ENCODE measurements at places on chromosomes 1 and 21.

GRCh38 chr1:94527447-94528031, 14.0 kb downstream of the F3 start:
- no peak for DNase-seq
- no peak overlapping the region for H3K4me3 ChIP-seq
- H3K27ac ChIP-seq, result no peak overlapping the region
- H3K4me1 ChIP-seq, result no peaks in the 10 kb centered on the region
- no peaks in the 10 kb centered on the region for H3K27me3 ChIP-seq
- H3K36me3 ChIP-seq, result peaks cover 12% of the 10 kb centered on the region

GRCh38 chr1:168709405-168710363, 19.3 kb downstream of the DPT start:
- peak; percentile 50 for DNase-seq
- no peaks in the 10 kb centered on the region for H3K36me3 ChIP-seq
- H3K4me1 ChIP-seq, result no peaks in the 10 kb centered on the region
- peak overlapping the region; percentile 8 for H3K4me3 ChIP-seq

- peak overlapping the region; percentile 72 for H3K4me3 ChIP-seq
- peaks cover 6% of the 10 kb centered on the region for H3K36me3 ChIP-seq
- peaks cover 15% of the 10 kb centered on the region for H3K4me1 ChIP-seq
These were observed 685 bp downstream of the CRTC2 start for GRCh38 chr1:153957744-153958110.

GRCh38 chr1:93774707-93775106, 93.1 kb upstream of the BCAR3 start:
- H3K27ac ChIP-seq, result no peak overlapping the region
- no peaks in the 10 kb centered on the region for H3K4me1 ChIP-seq
- no peaks in the 10 kb centered on the region for H3K27me3 ChIP-seq
- H3K36me3 ChIP-seq, result no peaks in the 10 kb centered on the region
- DNase-seq, result peak; percentile 66
- H3K4me3 ChIP-seq, result no peak overlapping the region

GRCh38 chr1:64594446-64594845, 124.5 kb downstream of the CACHD1 start:
- H3K36me3 ChIP-seq, result no peaks in the 10 kb centered on the region
- peaks cover 2% of the 10 kb centered on the region for H3K4me1 ChIP-seq
- H3K27me3 ChIP-seq, result no peaks in the 10 kb centered on the region
- no peak overlapping the region for H3K4me3 ChIP-seq

DNA sequence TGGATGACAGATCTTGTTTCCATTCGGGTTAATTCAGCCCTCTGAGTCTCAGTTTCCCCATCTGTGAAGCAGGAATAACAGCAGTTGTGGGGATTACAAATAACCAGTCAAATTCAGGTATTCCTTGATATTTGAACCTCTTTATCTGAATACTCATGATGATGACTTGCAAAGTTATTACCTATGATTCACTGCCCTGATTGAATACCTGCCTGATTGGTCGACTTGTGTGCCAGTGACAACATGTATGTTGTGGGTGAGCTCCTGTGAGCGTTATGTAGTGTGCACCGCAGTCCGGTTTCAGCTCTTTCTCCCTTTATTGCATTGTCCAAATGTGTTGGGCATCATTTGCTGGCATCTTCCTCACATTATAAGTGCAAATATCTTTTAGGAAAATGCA, 9.5 kb upstream of the TMEM61 start:
- H3K4me1 ChIP-seq, result peaks cover 3% of the 10 kb centered on the region
- DNase-seq, result no peak
- no peaks in the 10 kb centered on the region for H3K27me3 ChIP-seq
- no peaks in the 10 kb centered on the region for H3K36me3 ChIP-seq

DNA sequence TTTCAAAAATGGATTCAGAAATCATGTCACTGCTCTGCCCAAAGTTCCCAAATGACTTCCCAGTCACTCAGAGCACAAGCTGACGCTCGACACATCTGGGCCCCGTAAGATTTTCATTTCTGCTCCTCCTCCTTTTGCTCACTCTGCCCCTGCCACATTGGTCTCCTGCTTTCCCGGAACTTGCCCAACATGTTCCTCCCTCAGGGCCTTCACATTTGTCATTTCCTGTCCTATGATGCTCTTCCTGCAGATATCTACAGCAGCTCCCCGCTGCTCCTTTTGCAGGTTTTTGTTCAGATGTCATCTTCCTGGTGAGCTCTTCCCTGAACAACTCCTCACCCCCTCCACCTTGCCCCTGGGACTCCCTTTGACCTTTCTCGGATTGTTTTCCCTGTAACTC, 58.5 kb upstream of the IVNS1ABP start:
- H3K27ac ChIP-seq, result no peak overlapping the region
- H3K36me3 ChIP-seq, result no peaks in the 10 kb centered on the region

GRCh38 chr1:41418857-41419583, 57.8 kb downstream of the FOXO6 start:
- no peaks in the 10 kb centered on the region for H3K27me3 ChIP-seq
- no peaks in the 10 kb centered on the region for H3K4me1 ChIP-seq
- H3K4me3 ChIP-seq, result no peak overlapping the region
- DNase-seq, result peak; percentile 89

DNA sequence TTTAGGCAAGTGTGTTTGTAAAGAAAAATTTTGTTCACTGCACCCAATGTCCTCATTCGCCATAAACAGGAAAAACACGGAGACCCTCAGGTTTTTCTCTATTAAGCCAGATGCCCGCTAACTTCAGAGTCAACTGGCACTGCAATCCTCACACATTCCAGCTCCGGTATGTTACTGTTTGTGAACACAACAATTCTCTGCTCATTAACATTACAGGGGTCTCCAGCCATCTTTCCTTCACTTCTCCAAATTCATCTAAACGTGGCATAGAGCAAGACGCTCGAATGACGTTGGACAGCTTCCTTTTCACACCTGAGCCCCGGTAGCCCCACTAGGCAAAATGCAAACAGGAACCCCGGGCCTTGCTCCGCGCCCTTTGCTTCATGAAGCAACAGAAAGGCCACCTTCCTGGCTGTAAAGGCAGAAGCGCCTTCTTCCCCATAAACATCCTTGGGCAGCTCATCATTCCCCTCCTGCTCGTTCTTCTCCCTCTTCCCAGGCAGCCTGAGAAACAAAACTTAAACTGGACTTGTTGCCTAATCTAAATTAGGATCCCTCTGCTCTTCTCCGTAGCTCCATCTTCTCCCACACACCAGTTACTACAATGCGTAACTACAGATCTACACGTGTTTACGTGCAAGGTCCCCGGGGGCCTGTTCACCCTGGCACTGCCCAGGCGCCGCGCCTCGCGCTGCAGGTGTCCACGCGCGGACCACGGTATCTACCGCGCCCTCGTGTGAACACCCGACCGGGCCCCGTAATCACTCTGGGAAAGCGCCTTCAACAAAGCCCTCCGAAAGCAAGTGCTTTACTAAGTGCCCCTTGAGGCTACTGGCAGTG, 1.2 kb downstream of the LBR start:
- DNase-seq, result peak; percentile 25
- H3K4me1 ChIP-seq, result peaks cover 10% of the 10 kb centered on the region
- H3K4me3 ChIP-seq, result peak overlapping the region; percentile 90
- H3K36me3 ChIP-seq, result no peaks in the 10 kb centered on the region

DNA sequence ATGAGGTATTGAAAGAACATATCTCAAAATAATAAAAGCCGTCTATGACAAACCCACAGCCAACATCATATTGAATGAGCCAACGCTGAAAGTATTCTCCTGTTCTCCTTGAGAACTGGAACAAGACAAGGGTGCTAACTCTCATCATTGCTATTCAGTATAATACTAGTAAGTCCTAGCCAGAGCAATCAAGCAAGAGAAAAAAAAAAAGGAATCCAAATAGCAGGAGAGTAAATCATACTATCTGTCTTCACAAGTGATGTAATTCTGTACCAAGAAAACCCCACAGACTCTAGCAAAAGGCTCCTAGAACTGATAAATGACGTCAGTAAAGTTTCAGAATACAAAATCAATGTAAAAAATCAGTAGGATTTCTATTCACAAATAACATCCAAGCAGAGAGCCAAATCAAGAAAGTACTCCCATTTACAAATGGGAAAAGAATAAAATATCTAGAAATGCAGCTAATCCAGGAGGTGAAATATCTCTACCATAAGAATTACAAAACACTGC, 1632.8 kb downstream of the NCAM2 start:
- H3K36me3 ChIP-seq, result no peaks in the 10 kb centered on the region
- H3K4me1 ChIP-seq, result no peaks in the 10 kb centered on the region
- no peak for DNase-seq
- no peak overlapping the region for H3K4me3 ChIP-seq
- H3K27me3 ChIP-seq, result no peaks in the 10 kb centered on the region

GRCh38 chr1:246128494-246129069, 378.5 kb downstream of the SMYD3 start:
- no peak for DNase-seq
- no peak overlapping the region for H3K4me3 ChIP-seq
- H3K27me3 ChIP-seq, result no peaks in the 10 kb centered on the region
- H3K27ac ChIP-seq, result no peak overlapping the region
- H3K4me1 ChIP-seq, result no peaks in the 10 kb centered on the region

GRCh38 chr1:46301406-46301807, 2.0 kb downstream of the LRRC41 start:
- DNase-seq, result no peak
- peaks cover 4% of the 10 kb centered on the region for H3K36me3 ChIP-seq
- peaks cover 9% of the 10 kb centered on the region for H3K4me1 ChIP-seq
- no peaks in the 10 kb centered on the region for H3K27me3 ChIP-seq
- H3K4me3 ChIP-seq, result peak overlapping the region; percentile 59

DNA sequence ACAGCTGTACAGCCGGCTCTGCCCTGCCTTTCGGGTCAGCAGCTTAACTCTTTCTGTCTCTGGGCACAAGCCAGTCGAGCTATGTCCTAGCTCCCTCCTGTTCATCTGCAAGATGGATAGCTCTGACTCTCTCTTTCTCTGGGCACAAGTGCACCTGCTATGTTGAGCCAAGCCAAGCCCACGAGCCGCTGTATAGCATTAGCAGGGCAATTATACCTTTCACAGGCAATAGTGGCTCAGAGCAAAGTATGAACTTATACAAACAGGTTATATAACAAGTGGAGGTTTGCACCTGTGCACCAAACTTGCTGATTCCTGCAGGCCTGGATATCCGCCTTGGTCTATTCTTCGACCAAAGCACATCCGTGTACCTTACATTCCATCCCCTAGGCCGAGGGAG, 33.0 kb upstream of the CR2 start:
- no peak for DNase-seq
- H3K27me3 ChIP-seq, result no peaks in the 10 kb centered on the region
- H3K4me1 ChIP-seq, result no peaks in the 10 kb centered on the region
- no peaks in the 10 kb centered on the region for H3K36me3 ChIP-seq

All from fibroblast of lung (primary cell).